ENCODE measurements at places on chromosomes 12 and 14.

- no peak for DNase-seq
Measured at GRCh38 chr12:100221523-100221922, 20.9 kb downstream of the ACTR6 start.

DNA sequence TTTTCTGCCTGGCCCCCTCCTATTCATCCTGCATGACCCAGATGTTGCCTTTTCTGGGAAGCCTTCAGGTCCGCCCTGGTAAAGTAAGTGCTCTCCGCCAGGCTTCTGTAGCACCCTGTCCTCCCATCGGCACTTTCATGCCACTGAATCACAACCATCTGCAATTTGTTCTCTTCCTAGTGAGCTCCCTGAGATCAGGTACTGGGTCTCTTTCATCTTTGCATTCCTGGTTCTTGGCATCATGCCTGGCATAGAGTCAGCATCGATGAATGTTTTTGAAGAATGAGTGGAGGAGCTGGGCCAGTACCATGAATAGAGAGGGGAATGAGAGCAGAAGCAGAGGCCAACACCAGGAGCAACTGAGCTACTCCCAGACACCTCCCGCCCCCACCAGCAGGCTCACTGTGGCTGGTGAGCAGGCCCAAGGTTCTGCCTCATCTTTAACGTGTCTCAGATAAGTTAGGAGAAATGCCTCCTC lies 13.1 kb downstream of the ZDHHC22 start:
- no peak for DNase-seq

- no peak for DNase-seq
Measured at GRCh38 chr12:60872219-60872618, 1276.4 kb downstream of the SLC16A7 start.

DNA sequence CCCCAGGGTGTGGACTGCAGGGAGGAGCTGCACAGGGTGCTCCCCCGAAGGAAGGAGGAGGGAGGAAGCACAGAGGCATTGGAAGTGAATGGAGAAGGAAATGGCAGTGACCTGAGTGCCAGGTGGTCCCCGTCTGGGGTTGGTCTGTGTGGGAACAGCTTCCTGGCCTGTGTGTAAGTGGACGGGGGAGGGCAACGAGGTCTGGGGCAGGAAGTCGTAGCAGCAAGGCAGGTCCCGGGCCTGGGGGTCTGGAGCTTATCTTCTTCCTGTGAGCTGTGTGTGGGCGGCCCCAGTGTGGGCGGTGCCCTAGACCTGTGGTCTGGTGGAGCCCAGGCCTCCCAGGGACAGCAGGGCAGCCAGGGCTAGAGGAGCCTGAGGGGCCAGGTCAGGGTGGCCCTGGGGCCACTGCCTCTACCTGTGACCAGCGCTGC lies 382.1 kb downstream of the TMEM121 start:
- no peak for DNase-seq

All from activated T-cell treated with anti-CD3 and anti-CD28 coated beads for 1 hour (primary cell).